ENCODE measurements at places on chromosomes 12 and 14.

- no peak for DNase-seq
These were observed 186.8 kb downstream of the ASCL1 start for GRCh38 chr12:103144278-103144677.

DNA sequence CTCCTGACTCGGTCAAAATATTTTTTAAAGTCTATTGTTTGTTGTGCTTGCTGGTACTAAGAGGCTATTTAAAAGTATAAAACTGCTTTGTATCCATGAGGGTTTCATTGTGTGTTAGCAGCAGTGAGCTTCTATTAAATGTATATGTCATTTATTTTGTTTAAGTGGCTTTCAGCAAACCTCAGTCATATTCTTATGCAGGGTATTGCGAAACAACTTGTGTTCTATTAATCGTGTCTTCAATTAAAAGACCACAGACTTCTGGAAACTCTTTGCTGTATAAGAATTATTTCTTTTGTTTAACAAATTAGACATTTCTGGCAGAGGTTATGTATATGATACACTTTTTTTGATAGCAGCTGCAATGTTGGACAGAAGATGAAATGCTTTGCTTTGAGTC, 6.5 kb downstream of the IAPP start:
- no peak for DNase-seq

GRCh38 chr12:121535150-121536053, 45.4 kb downstream of the KDM2B start:
- no peak for DNase-seq

DNA sequence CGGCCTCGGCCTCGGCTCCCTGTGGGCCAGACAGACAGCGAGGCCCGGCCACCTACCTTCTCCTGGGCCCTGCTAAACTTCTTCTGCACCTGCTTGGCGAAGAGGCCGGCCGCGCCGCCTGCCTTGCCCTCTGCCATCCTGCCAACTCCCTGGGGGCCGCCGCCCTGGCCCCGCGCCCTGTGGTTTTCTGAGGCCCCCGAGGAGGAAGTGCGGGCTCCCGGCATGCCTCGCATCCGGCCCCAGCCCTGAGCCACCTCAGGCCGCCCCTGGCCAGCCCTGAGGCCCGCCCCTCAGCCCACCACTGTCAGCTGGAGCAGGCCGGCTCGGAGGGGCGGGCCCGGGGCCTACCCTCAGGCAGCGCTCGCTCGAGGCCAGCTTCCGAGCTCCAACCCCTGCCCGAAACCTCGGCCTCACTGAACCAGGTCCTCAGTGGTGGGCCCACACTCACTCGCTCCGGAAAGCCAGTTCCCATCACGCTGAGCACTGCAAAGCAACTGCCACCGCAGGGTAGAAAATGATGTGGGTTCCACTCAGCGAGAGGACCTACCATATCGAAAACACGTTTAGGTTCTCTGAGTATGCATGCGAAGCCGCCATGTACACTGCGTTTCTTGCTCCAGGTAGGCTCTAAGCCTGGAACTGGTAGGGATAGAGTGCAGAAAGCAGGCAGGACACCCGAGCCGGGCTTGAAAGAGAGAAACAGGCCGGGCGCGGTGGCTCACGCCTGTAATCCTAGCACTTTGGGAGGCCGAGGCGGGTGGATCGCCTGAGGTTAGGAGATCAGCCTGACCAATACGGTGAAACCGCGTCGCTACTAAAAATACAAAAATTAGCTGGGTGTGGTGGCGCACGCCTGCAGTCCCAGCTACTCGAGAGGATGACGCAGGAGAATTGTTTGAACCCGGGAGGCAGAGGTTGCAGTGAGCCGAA, at the start of gene BIN2:
Gene BIN2 (minus strand): TSS at position 209 of the 930 bp plus-strand sequence. CDS start 72 bp downstream, at position 137.
- no peak for DNase-seq

DNA sequence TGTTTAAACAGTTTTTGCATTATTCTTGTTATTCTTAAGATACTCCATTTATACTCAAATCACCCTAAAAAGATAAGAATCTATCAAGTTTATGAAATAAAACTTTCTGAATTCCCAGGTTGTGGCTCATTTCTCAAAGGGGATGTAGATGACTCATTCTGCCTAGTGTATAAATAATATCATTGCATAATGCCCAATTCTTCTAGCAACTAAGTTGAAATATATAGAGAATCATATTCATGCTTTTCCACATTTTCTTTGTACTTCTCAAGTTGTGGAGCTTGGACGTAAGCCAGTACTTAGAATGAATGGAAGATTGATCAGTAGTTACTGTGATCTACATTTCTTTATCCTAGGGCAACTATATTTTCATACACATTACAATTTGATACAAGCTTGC, 201.1 kb downstream of the PPFIA2 start:
- DNase-seq: no peak

DNA sequence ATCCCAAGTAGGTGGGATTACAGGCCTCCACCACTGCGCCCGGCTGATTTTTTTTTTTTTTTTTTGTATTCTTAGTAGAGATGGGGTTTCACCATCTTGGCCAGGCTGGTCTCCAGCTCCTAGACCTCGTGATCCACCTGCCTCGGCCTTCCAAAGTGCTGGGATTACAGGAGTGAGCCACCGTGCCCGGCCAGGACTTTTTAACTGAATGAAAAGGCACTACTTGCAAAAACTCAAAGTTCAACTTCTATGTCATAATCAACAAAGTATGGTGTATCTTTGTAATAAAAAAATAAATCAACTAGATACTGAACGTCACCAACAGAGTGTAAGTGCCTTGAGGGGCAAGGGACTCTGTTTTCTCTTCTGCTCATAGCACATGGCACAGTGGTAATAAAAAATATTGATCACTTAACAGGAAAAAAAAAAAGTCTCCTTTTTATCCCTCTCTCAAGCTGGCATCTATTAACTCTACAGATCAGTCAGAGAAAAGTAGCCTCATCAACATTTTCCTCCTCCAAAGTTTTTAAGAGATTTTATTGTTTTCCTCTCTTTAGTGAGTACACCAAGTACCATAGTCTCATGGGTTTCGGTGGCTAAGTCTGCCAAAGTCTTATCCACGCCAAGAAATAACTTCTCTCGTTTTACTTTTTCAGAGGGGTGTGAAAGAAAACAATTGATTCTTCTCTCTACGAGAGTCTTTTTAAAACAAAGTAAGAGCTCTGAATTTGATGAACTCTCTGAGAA, 10.6 kb upstream of the FOXN3 start:
- DNase-seq: no peak

- DNase-seq: peak; percentile 84
These were observed 37.8 kb downstream of the PAH start for GRCh38 chr12:102879144-102879763.

DNA sequence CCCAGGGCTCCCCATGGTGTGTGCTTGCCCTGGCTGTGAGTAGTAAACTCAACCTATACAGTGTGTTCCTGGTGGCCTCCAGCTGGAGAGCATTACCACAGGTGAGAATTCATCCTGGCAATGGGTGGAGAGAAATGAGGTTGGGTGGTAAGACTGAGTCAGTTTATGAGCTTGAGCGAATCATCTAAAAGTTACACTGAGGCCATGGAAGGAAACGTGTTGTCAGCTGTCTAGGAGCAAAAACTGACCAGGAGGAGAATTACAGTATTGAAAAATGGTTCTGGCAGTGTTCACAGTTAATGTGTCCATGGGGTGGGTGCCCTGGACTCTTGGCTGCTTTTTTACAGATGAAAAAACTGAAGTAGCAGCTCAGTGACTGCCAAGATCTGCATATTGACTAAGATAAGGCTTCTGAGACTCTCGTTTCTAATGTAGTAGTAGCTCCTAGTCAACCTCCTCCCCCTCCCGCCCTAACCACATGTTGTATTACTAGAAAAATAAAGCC, 202.0 kb upstream of the AMIGO2 start:
- DNase-seq: no peak

DNA sequence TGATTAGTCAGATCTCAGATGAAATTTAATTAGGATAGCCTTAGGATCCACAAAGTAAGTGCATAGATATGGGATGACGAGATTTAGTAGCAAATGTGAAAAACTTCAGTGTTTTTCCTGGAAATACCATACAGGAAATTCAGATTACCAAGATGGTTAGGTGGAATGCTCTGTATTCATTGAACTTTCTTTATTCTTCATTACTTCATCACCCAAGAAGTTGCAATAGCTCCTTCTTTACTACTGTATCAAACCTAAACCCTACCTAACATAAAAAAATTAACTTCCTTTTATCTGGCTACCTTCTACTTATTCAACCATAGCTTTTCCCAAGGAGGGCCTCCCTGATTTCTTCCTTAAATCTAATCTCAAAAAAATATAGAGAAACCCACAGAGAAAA, 100.4 kb downstream of the TTC6 start:
- DNase-seq: no peak

GRCh38 chr12:43291516-43291915, 260.5 kb downstream of the ADAMTS20 start:
- no peak for DNase-seq

DNA sequence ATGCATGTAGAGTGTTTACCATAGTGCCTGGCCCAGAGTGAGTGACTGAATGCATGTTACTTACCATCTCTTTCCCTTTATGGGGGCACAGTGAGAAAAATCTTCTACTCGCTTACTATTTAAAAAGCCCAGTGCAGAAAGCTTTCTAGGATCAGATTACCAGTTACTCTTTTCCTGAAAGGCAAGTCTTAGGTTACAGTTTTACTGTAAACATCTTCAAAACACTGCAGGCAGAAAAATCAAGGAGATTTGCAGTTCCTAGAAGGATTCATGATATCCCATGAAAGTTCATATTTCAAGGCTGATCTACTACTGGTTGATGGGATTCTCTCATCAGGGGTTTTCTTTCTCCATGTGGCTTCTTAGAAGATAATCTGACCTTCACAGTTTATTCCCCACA, 29.3 kb upstream of the DAAM1 start:
- no peak for DNase-seq

GRCh38 chr14:68103853-68104252, 284.3 kb downstream of the RAD51B start:
- no peak for DNase-seq

- DNase-seq: no peak
These were observed 101.1 kb downstream of the PLEKHG7 start for GRCh38 chr12:92803903-92804302.

- no peak for DNase-seq
These were observed 98.9 kb downstream of the LRRC74A start for GRCh38 chr14:76925097-76925441.

- DNase-seq: no peak
These were observed 4.3 kb downstream of the TM7SF3 start for GRCh38 chr12:27009881-27010301.

DNA sequence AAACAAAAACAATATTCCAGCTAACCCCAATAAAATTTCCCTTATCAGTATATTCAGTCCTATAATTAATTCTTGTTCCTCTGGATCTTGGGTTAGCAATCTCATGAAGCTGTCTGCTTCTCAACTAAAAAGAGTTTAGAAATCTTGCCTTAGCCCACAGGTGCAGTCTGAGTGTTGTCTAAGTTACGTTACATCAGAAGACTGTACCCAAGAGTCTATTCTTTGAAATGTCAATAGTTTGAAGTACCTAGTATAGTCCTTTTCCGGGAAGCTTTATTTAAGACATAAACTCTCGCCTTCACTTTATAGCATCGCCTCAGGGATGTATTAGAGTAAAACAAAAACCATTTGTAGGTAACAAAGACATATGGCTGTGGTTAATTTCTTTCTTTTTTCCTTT, 465.1 kb downstream of the FUT8 start:
- DNase-seq: no peak

DNA sequence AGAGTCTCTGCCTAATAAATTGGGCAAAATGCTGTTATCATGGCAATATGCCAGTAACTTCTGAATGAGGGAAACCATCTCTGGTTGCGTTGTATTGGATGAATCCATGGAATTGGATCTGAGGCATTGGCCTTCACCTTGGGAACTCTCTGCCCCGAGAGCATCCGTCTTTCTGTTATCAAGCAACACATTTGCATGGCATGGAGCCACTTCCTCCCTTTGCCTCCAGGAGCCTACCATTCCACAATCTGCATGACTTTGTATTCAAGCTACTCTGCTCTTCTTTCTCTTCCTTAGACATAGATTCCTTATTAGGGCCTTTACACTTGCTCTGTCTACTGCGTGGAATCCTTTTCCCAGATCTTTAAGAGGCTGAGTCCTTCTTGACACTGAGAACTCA, 57.2 kb downstream of the RIC8B start:
- no peak for DNase-seq

All from NCI-H510A (cell line).